ENCODE measurements at places on chromosomes 12 and 14.

DNA sequence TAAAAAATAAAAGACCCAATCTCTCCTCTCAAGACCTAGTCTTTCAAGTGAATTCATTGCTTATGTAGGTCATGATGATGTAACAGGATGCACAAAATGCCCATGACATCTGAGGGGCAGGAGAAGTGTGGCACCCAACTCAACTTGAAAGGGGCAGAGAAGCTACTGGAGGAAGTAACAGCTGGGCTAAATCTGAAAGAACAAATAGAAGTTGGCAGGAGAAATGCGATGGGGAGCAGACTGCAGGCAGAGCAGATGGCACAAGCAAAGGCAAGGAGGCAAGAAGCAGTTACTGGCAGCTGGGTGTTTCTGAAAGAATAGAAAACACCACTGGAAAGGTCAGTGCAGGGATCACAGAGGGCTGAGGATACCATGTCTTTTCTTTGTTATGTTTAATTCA lies 14.6 kb downstream of the SLC38A4 start:
- DNase-seq, result no peak

GRCh38 chr12:83664650-83665049 lies 977.9 kb downstream of the TMTC2 start:
- no peak for DNase-seq

DNA sequence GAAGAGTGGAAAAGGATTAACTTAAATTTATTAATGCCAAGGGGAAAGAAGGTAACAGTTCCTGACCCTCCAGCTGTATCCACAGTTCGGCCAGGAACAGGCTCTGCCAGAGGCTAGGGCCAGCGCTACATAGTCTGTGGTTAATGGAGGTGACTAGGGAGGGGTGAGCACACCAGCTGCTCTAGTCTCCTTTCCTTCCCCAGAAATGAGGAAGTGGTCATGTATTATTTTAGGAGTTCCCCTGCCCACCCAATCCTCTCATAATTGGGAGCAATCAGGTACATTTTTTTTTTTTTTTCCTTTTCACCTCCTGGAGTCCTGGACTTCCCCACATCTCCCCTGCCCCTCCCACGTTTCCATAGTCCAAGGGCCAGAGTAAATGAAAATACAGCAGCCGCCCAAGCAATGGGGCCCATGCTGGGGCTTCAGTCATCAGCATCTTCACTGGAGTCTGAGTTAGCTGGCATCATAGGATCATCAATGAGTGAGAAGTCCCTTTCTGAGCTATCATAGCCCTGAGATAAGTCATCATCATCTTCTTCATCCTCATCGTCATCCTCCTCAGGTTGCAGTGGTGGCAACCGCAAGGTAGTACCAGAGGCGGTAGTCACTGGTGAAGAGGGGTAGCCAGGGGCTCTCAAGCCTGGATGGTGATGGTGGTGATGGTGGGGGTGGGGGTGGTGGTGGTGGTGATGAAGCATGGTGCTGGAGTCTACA lies 1.5 kb upstream of the SUPT16H start:
- DNase-seq, result no peak

DNA sequence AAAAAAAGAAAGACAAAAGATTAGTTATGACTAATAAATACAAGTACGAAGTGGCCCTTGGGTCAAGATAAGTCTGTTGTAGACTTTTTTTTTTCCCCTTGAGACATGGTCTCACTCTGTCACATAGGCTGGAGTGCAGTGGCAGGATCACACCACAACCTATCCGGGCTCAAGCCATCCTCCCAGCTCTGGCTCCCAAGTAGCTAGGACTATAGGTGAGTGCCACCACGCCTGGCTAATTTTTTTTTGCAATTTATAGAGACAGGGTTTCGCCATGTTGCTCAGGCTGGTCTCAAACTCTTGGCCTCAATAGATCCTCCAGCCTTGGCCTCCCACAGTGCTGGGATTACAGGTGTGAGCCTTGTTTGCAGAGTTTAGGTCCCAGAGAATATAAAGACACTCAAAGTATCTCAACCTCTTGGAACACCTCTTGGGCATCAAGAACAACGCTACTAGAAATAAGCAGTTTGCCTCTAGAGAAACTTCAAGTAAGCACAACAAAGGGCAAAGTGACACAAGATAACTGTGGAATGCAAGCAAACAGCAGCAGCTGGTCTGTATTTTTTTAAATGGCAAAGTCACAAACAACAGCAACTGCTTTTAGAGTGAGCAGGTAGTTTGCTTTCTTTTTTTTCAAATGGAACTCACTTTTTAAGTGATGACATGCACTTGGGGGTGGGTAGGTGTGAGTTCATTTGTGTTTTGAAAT lies 3.9 kb upstream of the MDM2 start:
- no peak for DNase-seq

GRCh38 chr14:96104469-96105057 lies 65.4 kb downstream of the C14orf132 start:
- no peak for DNase-seq

- DNase-seq, result no peak
Measured at GRCh38 chr14:72104011-72104613, 171.9 kb downstream of the RGS6 start.

- DNase-seq, result no peak
Measured at GRCh38 chr14:39267608-39268005, 33.9 kb downstream of the MIA2 start.
